ENCODE measurements at places on chromosomes 16 and 17. TPM values are rescaled to one million over a fixed set of nuclear protein-coding genes. Genes with fewer than 3 reads are reported as not detected.

DNA sequence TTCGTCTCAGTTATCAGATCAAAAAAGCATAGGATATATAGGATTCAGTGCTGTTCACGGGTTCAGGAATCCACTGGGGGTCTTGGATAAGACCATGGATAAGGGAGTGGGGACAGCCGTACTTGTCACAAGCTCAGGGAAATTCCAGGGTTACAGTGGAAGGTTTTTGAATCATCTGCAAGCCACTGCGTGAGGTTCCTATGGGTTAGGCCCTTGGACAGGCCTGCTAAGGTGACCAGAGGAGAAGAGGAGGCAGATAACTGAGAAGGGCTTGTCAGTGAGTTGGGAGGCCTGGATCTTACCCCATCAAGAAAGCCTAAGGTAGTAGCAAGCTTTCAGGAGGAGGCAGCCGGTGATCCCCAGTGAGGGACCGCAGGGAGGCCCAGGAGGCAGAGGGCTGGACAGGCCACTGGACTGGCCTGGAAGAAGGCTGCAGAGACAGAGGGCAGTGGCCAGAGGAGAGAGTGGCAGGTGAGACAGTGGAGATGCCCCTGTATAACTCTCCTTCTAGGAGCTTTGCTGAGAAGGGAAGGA is 27.3 kb downstream of the NGFR start:
- DNase-seq, result no peak

DNA sequence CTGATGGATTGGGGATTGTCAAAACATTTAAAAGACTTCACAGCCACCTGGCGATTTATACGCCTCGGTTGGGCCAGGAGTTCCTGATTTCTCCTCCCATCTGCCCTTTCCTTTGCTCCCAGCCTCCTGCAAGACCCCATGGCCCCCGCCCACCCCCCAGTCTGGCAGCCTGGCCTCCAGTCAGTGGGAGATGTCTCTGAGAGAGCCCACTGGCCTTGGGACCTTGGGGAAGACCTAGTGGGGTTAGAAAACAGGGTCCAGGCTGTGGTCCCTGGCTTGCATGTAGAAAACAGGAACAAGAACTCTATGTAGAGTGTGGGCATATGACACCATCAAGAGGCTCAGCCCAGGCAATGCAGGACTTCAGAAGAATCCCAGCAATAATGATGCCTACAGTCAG is 209.4 kb upstream of the C16orf82 start:
- no peak for DNase-seq

DNA sequence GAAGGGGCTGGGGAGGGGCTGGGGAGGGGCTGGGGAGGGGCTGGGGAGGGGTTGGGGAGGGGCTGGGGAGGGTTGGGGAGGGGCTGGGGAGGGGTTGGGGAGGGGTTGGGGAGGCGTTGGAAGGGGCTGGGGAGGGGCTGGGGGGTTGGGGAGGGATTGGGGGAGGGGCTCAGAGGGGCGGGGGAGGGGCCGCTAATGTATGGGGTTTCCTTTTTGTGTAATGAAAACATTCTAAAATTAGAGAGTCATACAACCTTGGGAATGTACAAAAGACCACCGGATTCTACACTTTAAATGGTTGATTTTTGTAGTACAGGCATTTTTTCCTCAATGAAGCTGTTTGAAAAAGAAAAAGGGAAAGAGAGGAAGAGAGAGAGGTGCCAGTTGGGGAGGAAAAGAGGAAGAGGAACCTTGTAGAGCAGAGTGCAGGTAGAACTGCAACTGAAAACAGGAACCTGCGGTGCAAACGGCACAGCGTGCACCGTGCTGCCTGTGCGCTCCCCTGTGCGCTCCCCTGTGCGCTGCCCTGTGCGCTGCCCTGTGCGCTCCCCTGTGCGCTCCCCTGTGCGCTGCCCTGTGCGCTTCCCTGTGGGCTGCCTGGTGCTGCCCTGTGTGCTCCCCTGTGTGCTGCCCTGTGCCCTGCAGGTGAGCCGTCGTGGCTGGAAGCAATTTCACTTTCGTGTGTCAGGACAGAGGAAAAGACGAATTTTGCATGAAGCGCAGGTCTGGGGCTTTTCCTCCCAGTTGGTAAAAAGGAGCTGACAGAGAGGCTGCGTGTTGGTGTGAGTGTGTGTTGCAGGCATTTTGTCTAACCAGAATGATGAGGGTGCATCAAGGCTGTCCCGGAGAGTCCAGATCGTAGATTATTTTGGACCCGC is 40.8 kb downstream of the METRNL start:
- DNase-seq, result no peak

- DNase-seq, result peak; percentile 61
Measured at GRCh38 chr17:56754523-56755208, 79.1 kb downstream of the C17orf67 start.

GRCh38 chr16:28534542-28535373 is 4.0 kb downstream of the NUPR1 start:
- peak; percentile 11 for DNase-seq

- no peak for DNase-seq
Measured at GRCh38 chr16:85728879-85729278, 22.0 kb downstream of the C16orf74 start.

GRCh38 chr16:426906-427249 is 1.4 kb downstream of the RAB11FIP3 start:
- DNase-seq, result no peak

DNA sequence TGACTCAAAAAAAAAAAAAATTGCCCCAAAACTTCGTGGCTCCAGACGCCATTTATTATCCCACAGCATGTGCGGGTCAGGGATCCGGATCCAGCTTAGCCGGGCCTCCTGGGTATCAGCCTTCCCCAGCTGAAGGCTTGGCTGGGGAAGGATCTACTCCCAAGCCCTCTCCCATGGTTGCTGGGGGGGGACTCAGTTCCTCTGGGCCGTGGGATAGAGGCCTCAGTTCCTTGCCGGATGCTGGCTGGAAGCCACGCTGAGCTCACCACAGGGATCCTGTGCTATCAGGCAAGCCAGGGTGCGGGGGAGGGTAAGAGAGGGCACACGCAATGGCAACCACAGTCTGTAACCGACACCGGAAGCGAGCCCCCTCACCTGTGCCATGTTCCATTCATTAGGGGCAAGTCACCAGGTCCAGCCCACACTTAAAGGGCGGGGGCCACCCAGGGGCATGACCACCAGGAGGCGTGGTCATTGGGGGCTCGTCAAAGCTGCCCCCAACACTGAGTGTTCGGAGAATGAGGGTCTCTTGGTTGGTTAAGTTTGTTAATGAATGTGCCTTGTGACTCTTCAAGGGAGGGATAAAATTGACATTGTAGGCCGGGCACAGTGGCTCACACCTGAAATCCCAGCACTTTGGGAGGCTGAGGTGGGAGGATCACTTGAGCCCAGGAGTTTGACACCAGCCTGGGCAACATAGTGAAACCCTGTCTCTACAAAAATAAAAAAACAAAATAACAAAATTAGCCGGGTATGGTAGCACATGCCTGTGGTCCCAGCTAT is 210.0 kb upstream of the GSE1 start:
- no peak for DNase-seq

DNA sequence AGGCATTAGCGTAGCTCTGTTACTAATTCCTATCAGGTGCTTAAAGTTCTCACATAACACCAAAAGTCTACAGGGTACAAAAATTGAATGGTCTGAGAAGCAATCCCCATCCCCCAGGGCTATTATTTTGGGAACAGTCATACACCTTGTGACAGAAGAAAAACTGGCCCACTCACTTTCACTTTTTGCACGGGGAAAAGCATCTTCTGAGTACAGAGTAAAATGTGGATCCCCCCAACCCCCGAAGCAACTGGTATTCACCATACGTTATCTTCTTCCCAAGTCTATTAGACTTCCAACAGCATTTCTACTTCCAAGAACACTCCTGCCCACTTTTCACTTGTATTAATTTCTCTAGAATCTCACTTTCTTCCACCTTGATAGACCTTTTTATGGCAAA is 11.8 kb downstream of the GGA3 start:
- DNase-seq, result no peak

GRCh38 chr16:58962811-58963210 is 228.7 kb upstream of the GOT2 start:
- no peak for DNase-seq

- peak; percentile 91 for DNase-seq
Measured at GRCh38 chr16:87201052-87201451, 116.1 kb downstream of the C16orf95 start.

DNA sequence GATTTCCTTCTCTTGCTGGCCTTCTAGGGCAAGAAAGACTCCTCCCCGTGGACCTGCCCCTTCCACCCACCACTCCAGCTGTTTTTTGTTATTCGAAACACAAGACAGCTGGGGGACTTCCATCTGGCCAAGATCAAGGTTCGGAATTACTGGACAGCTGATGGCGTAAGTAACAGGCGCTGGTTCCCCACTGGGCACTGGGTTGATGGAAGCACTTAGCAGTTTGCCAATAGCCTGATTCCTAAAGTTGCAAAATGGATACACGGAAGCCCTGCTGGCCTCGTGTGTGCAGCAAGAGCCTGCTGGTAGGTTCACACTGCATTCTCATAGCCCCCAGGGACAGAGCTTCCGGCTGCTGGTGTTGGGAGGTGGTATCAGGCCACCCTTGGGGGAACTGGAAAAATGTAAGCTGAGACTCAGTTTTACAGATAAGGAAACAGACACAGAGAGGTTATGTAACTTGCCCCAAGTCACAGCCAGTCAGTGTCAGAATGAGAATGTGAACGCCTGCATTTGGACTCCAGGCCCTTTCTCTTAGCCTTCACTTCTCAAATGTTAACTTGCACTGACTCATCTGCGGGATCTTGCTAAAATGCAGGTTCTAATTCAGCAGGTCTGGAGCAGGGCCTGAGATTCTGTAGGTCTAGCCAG is 171.7 kb downstream of the KATNIP start:
- DNase-seq, result no peak

DNA sequence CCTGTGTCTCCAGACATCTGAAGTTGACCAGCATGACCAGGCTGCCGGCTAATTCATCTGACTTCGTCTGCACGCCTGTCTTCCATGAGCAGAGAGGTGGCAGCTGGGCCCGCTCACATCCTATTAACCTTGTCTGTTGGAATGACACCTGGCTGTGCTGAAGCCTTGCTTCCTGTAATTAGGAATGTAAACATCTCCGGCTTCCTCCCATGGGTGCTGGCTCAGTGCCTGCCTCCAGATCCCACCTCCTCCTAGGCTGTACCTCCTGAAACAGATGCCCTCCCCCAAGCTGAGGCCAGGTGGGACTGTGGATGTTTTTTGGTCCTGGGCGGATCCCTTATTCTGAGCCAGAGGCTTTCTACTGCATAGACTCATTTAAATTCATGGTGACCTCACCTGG is 296.3 kb downstream of the HS3ST4 start:
- DNase-seq, result no peak

DNA sequence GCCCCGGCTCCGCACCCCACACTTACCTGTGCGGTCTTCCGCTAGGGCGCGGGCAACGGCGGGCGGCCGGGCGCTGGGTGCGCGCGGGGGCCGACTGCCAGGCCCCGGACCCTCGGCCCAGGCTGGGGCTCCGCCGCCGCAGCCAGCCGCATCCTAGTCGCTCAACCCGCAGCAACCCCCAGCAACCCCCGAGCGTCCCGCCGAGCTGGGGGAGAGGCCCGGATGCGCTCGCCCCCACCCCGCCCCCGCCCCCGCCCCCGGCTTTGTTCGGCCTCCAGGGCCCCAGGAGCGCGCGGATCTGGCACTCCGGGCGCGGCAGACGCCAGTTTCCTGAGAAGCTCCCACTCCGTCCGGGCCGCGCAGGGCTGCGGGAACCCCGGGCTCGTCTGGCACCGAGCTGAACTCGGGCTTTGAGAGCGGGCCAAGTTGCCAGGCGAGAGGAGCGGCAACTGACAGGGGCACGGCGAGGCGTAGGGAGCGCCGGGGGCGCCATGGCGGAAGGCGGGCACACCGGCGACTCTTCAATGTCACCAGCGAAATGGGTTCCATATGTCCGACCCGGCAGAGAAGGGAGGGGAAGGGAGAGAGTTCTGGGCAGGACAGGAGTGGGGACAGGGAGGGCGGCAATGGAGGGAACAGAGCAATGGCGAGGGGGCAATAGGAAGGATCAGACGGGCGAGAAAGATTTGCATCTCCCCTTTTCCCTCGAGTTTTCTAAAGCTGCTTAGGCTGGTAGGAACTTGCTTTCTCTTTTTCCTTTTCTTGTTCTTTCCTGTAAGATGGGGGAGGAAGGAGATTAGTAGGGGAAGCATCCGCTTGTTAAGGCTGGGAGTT is 13.7 kb downstream of the HOXB4 start:
- DNase-seq, result peak; percentile 72

GRCh38 chr16:89174877-89175276 is 3.3 kb downstream of the CDH15 start:
- peak; percentile 82 for DNase-seq

DNA sequence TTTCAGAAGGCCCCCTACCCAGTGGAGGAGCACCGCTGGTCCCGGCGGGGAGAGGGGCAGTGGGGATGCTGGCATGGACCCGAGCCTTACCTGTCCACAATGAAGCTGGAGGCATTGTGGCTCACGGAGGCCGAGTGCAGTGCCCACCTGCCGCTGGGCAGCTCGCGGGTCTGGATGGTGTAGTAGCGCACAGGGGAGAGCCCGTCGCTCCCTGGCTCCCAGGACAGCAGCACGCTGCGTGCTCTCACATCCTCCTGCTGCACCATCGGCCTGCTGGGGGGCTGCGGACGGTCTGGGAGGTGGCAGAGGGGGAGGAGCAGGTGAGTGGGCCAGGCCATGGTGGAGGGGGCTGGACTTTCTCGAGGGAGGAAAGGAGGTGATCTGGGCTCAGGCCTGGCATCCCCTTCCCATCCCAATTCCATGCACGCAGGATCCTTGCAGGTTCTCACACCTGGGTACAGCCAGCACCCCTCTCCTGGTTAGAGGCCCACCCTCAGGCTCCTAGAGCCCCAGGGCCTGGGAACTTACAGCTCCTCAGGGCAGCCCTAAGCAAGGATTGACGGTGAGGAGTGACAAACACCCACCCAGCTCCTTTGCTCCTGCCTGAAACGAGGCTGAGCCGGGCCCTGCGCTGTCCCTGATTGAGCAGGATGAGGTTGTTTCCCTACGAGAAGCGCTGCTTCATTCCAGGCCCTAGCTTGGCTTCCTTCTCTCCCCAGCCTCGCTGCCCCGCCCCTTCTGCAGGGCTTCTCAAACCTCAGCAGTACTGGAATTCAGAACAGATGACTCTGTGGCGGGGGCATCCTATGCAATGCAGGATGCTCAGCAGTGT is 76.2 kb upstream of the CDC42EP4 start:
- no peak for DNase-seq

DNA sequence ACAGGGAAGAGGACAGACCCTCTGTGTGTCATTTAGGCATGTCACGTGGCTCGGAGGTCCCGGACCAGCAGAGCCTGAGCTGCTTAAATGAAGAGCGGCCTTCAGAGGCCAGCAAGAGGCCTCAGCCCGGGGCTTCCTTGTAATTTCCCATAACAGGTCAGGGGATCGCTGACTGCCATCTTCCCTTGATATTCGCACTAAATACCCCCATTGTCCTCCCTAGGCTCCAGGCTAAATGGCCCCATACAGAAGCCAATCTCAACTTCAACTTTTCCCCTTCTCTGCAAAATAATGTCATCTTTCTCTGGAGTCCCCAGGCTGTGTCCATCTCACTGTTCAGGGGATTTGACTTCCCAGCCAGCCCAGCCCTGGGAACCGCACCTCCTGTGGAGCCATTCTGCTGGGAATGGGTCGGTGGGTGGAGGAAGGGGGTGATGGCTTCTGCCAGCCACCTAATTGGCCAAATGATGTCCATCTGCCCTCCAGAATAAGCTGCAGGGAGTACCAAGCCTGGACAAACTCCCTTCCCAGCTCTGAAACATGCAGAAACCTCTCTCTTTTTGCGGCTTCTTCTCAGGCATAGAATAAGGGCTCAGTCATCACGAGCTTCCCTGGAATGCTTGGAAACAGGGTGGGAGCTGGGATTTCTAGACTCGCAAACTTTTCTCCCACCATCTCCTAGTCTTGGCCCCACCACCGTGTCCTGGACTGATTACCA is 129.9 kb downstream of the SDK2 start:
- DNase-seq, result no peak

The CCL8 gene
- not detected for total RNA-seq

The WNT3 gene
- total RNA-seq, result 5.6 TPM

The PHLPP2 gene
- total RNA-seq, result 3.3 TPM

The NEK8 gene
- total RNA-seq, result 4.0 TPM
